ENCODE measurements at places on chromosomes 1 and 21.

DNA sequence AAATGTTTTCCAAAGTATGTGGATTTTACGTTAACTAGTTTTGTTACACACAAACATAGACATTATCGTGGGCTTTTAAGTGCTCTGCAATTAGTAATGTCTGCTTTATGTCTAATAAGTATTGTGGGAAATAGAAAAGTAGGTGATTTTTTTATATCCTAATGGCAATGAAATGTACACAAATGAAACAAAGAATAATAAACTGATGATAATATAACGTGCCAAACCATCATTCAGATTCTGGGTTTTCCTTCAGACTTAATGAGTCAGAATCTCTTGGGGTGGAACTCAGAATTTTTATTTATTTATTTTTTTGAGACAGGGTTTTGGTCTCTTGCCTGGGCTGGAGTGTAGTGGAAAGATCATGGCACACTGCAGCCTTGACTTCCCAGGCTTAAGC is 2.0 kb downstream of the TMEM183A start:
- DNase-seq = no peak

GRCh38 chr1:118291661-118292060 is 106.6 kb upstream of the SPAG17 start:
- no peak for DNase-seq

GRCh38 chr1:226209307-226210059 is 14.0 kb upstream of the MIXL1 start:
- DNase-seq = no peak

- DNase-seq = no peak
These were observed 16.7 kb upstream of the ZYG11A start for GRCh38 chr1:52825868-52826267.

- no peak for DNase-seq
These were observed 132.9 kb upstream of the DPYD start for GRCh38 chr1:98053471-98054366.

GRCh38 chr21:36082237-36082664 is 12.4 kb downstream of the CBR1 start:
- DNase-seq = no peak

DNA sequence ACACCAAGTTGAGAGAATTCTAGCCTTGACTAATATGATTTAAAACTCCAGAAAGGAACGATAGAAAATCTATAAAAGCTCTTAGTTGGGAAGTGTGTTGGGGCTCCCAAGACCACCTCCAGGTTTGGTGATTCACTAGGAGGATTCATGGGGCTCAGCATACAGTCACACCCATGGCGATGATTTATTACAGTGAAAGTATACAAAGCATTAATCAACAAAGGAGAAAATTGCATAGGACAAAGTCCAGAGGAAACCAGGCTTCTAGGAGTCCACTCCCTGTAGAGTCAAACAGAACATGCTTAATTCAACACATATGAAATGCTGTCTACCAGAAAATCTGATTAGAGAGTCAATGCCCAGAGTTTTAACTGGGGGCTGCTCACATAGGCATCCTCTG is 4.8 kb downstream of the CDCA8 start:
- DNase-seq = peak; percentile 6

DNA sequence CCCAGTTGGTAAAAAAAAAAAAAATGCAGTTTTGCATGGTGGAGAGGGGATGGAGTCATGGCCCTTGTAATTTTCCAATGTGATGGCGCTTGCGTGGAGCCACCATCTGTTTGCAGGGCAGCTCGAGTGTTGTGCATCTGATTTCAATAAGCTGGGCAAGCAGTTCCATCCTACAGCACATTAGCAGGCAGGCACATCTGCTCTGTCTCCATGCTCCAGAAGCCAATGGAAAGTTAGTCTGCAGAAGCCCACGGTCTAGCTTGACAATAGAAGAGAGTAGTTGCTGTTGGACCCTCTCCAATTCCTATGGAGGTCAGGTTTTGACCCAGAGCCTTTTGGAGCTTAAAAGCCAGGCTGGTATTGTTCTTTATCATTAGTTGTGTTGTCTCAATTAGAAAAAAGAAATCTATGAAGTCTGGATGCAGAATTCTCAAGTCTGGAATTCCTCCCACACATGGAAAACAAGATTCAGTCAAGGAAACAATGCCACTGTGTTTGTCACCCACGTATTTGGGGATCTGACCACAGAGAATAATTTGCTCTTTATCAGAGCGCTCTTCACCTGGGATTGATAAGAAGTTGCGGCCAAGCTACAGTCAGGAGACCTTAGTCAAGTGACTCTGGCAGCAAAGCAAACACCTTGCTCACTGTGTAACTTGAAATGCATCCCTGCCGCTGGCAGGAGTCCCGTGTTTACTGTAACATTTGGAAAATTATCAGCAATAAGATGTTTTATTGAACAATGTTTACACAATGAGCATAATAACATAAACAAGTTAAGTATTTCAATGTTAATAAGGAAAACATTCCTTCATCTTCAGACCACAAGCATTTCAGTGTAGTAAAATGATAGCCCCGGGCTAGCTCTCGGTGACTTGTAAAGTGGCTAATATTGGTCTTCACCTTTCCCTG is 20.7 kb downstream of the NGF start:
- DNase-seq = peak; percentile 22

GRCh38 chr1:115526900-115527299 is 114.9 kb upstream of the VANGL1 start:
- no peak for DNase-seq

- DNase-seq = no peak
These were observed 86.1 kb downstream of the OMA1 start for GRCh38 chr1:58460469-58460868.

- no peak for DNase-seq
These were observed 4.2 kb upstream of the BCL10 start for GRCh38 chr1:85280636-85281035.

DNA sequence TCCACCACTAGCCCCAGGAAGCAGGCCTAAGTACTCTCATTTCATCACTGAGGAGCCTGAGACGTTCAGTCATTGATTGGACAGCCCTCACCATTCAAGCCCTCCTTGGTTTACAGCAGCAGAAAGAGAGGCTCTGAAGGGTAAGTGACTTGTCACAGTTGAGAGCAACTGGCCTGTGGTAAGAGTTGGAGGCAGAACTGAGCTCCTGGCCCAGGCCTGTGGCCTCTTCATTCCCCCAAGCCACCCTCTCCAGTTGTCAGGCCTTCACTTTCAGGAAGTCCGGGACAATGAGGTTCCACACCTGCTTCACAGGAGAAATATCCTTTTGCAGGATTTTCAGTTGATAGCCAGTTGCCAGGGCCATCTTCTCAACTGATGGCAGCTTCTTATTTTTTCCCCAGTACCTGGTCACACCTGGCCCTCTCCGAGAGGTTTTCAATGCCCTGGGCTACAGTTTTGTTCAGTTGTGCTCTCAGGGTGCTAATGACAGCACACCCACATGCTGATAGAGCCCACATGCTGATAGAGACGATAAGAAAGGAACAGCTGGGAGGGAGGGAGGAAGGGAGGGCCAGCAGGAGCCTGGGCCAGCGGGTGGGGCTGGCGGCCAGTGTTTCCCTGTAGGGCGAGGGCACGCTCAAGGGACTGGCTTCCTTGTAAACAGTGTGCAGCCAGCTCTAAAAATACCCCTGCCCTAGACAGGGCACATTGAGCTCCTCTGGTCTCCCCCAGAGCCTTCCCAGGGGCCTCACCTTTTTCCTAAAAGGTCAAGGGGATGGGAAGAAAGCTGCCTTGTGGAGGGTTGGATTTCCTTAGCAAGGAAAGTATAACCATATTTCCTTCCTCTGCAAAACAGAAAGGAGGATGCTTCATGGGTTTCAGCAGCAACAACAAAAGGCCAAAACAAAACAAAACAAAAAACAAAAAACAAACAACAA is 112.7 kb upstream of the JUN start:
- peak; percentile 58 for DNase-seq

- DNase-seq = no peak
These were observed 1.4 kb downstream of the LRRC7 start for GRCh38 chr1:69569175-69569541.

GRCh38 chr1:180238675-180239074 is 8.6 kb downstream of the LHX4 start:
- no peak for DNase-seq

DNA sequence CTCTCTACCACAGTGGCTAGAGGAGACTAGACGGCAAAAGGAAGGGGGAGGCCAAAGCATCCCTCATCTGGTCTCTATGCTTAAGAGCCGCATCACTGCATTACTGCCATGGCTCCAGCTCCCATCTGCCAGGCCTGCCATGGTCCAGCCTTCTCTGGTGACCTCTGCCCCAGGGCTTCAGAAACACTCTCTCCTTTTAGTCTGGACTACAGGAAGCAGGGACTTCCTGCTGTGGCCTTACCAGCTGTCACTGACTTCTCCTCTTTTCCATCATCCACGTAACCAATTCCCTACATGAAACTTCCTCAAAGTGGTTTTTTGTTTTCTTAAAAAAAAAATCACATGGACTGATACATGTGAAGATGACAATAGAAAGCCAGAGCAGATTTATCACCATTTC is 323.1 kb upstream of the NFIA start:
- no peak for DNase-seq

GRCh38 chr1:206606867-206607266 is 5.4 kb downstream of the EIF2D start:
- DNase-seq = peak; percentile 21

- peak; percentile 89 for DNase-seq
These were observed at the start of gene TLR5 for GRCh38 chr1:223142795-223143536. Gene TLR5, minus strand, starts transcription at chr1:223143248. Its CDS starts 30,217 bp downstream, at chr1:223113031.

DNA sequence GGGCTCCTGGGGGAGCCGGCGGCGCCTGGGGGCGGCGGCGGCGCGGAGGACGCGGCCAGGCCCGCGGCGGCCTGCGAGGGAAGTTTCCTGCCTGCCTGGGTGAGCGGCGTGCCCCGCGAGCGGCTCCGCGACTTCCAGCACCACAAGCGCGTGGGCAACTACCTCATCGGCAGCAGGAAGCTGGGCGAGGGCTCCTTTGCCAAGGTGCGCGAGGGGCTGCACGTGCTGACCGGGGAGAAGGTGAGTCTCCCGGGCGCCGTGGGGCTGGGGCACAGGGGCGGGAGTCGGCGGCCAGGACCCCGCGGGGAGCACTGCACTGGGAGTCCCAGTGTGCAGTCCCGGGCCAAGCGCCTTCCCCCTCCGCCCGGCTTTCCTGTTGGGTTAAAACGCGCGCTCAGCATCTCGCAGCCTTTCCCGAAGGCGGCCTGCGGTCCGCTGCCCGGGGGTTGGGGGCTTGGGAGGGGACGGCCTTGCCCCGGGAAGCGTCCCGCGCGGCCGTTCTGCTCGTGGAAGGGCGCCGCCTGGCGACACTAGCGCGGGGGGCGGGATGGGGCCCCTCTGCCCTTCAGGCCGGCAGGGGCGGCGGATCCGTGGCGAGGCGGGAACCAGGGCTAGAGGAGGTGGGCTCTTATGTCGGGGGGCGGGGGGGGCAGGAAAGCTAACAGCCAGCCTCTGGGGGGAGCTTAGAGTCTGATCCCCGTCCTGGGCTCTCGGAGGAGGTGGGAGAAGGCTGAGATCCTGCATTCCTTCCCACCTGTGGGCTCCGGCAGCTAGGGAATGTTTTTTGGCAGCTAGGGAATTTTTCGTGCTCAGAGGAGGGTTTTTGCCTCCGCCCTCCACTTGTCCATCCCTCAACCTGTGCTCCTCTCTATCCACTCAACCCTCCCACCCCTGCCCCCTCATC is 1.1 kb downstream of the HUNK start:
- peak; percentile 21 for DNase-seq

- no peak for DNase-seq
These were observed 1.4 kb downstream of the PI4KB start for GRCh38 chr1:151325646-151326429.

GRCh38 chr1:159581422-159581821 is 6.2 kb upstream of the APCS start:
- no peak for DNase-seq

DNA sequence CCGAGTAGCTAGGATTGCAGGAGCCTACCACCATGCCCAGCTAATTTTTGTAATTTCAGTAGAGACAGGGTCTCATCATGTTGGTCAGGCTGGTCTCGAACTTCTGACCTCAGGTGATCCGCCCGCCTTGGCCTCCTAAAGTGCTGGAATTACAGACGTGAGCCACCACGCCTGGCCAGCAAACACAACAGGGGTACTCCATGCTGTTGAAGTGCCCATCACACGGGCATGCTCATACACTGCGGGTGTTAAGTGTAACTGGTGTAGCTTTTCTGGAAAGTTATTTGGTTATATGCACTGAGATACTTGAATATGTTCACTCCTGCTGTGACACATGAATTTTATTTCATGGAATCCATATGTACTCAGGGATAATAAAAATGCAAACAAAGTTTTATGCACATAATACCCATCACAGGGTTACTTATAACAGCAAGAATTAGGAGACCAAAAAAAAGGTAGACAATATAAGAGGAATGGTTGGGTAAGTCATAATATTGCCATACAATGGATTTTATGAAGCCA is 9.2 kb downstream of the SRSF4 start:
- DNase-seq = no peak

DNA sequence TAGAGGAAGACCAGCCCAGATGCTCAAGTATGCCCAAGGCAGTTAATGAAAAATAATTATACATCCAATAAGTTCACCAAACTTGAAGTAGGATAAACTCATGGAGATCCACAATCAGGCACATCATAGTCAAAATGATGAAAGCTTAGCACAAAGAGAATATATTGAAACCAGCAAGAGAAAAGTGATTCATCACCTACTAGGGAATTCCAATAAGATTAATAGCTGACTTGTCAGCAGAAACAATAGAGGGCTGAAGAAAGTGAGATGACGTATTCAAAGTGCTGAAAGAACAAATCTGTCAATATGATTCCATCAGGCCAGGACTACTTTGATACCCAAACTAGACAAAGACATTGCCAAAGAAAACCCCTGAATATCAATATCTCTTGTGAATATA is 251.7 kb upstream of the BEND5 start:
- no peak for DNase-seq

DNA sequence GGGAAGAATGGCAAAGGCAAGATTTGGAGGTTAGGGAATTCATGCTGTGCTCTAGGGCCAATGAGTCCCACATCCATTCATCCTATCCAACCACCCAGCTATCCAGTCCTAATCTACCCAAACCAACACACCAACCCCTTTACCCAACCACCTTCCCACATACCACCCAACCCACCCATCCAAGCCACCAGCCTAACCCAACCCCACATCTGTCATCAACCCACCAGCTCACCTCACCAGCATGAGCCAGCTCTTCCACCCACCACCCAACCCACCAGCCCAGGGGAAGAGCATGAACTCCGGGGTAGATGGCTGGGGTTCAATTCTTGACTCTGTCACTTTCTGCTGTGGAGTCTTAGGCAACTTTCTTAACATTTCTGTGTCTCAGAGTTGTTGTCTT is 35.9 kb upstream of the DISP3 start:
- no peak for DNase-seq

DNA sequence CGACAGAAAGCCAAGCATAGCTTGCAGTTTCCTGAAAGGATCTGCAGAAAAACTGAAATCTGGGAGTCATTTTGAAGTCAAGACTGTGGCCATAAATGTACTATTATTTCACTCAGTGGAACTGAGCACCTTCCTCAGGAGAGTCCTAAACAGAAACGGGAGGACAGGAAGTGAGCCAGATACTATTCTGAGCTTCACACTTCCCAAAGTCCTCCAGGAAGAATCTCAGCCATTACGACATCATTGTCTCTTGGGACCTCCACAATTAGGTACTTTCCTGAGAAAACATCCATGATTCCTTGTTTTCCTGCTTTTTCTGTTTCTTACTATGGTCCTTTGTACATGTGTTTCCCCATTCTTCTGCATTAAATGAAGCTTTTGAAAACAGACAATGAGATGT is 299.2 kb upstream of the USP25 start:
- no peak for DNase-seq

All from LoVo (cell line).